AG09309 (cell line): ENCODE measurements at places on chromosomes 2 and 18.
A peak's percentile ranks its signal among the peaks of the same experiment; 100 is the strongest.

DNA sequence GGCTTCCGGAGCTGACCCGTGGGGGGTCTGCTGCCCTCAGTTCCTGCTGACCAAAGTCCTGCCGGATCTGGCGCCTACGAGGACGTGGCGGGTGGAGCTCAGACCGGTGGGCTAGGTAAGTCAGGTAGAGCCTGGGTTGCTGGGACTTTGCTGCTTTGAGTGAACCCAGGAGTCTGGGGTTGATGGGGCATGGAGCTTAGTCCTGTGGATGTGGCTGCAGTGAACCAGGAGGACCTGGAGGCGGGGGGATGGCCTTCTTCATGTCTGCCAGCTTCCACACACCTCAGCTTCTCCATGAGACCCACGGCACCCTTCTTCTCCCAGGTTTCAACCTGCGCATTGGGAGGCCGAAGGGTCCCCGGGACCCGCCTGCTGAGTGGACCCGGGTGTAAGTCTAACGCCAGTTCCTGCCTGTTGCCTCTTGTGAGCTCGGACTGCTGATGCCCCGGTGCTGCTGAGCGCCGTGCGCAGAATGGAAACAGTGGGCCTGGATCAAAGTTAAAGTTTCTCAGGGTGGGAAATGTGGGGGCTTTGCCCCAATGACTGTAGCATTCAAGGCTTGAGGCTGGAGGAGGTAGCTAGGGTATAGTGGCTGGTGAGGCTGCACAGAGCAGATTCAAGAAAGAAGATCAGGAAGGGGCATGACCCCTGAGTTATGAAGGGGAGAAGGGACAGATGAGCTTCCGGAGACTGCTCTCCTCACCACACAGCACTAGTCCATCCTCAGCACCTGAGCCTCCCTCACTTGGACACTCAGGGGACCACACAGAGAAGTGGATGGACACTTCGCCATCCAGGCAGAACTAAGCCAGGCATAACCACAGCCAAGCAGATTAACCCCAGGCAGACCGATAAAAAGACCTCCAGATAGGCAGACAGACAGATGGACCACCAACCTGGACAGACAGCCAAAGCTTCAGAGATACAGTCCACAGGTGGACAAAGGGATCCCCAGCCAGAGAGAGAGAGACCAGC, 17.3 kb downstream of the PTPN18 start:
- no peak for DNase-seq

DNA sequence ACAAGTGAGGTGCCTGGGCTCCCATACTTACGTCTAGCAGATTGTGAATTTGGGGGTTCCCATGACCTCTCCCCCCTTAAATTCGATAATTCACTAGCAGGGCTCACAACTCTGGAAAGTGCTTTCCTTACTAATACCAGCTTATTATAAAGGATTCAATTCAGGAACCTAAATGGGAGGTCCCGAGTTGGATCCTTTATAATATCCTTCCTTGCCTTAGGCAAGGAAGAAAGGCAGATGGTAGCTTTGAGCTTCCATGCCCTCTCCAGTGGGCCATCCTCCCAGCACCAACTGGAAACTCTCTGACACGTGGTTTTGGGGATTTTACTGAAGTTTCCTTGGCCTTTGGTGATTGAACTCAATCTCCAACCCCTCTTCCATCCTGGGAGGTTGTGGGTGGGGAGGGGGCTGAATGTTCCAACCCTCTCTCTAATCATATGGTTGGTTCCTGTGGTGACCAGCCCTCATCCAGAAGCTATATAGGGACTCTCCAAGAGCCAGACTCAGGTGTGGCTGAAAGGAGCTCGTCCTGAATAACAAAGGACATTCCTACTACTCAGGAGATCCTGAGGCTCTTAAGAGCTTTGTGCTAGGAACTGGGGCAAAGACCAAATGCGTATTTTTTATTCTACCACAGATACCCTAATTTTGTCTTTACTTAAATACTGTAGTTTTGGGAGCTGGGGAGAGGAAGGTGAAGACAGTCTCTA, 62.2 kb downstream of the HAUS1 start:
- no peak for DNase-seq

- peak; percentile 46 for DNase-seq
Measured at GRCh38 chr2:96205888-96206287, 2.7 kb downstream of the STARD7 start.

GRCh38 chr2:216379977-216380376, 7.7 kb upstream of the MARCHF4 start:
- DNase-seq = no peak

DNA sequence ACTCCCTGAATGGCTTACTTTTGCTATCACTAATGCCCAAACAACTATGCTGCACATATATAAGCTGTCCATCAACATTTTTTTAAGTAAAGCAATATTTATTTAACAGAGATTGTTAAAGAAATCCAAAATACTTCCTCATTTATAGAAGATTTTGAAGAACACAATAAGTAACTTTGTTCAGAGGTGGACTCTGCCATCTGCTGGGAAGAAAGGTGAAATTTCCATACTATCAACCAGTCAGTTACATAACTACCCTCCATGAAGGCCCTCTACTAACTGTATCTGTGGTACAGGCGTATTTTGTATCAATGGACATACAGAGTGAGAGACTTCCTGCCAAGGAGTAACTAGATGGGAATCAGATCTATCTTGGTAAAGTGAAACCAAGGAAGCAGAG, 106.0 kb downstream of the DTNB start:
- DNase-seq = peak; percentile 37

DNA sequence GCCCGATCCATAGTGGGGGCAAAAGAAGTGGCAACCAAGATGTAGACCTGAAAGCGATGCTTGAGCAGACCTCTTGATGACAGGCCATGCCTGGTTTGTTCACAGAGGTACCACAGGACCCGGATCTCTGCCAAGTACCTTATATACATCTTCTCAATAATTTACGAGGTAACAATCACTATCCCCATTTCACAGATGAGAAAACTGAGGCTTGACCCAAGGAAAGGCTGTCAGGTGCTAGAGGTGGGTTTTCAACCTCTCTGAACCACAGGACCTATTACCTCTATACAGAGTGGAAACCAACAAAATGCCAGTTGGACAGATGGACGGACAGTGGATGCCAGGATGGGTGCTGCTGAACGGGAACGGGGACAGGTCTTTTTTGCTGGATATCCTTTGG, 13.8 kb upstream of the DIS3L2 start:
- no peak for DNase-seq

GRCh38 chr2:236883819-236884218, 201.9 kb upstream of the COPS8 start:
- DNase-seq = no peak

GRCh38 chr2:159921752-159922404, 123.9 kb upstream of the CD302 start:
- no peak for DNase-seq

DNA sequence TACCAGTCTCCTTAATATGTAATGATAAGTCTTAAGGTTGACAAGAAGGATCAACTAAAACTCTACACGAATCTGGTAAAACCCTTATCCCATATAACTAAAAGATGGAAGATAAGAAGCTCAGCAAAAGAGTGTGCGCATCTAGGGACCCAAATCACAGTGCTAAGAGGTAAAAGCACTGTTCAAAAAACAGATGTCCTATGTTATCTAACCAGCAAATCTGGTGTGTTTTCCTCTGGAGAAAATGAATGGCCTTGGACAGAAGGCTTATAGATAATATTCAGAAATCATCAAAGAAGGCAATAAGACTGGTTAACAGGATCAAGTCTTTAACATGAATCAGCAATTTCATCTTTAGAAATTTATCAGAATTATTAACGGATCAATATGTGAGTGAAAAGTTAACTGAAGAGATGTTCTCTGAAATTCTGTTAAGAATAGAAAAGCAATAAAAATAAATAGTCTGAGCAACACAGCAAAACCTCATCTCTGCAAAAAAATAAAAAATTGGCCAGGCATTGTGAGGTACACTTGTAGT, 47.1 kb downstream of the RPRD1A start:
- no peak for DNase-seq

GRCh38 chr2:12151716-12152115, 405.3 kb downstream of the LPIN1 start:
- no peak for DNase-seq

DNA sequence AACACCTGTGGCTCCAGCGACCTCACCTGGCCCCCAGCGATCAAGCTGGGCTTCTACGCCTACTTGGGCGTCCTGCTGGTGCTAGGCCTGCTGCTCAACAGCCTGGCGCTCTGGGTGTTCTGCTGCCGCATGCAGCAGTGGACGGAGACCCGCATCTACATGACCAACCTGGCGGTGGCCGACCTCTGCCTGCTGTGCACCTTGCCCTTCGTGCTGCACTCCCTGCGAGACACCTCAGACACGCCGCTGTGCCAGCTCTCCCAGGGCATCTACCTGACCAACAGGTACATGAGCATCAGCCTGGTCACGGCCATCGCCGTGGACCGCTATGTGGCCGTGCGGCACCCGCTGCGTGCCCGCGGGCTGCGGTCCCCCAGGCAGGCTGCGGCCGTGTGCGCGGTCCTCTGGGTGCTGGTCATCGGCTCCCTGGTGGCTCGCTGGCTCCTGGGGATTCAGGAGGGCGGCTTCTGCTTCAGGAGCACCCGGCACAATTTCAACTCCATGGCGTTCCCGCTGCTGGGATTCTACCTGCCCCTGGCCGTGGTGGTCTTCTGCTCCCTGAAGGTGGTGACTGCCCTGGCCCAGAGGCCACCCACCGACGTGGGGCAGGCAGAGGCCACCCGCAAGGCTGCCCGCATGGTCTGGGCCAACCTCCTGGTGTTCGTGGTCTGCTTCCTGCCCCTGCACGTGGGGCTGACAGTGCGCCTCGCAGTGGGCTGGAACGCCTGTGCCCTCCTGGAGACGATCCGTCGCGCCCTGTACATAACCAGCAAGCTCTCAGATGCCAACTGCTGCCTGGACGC, 4.9 kb downstream of the GPR35 start:
- DNase-seq = no peak
